GM12892 (cell line): ENCODE measurements at places on chromosomes 13 and 19.

- DNase-seq: no peak
Measured at GRCh38 chr13:48563626-48564025, 30.7 kb upstream of the RCBTB2 start.

GRCh38 chr13:27170516-27171243 is 931 bp downstream of the USP12 start:
- DNase-seq: no peak

DNA sequence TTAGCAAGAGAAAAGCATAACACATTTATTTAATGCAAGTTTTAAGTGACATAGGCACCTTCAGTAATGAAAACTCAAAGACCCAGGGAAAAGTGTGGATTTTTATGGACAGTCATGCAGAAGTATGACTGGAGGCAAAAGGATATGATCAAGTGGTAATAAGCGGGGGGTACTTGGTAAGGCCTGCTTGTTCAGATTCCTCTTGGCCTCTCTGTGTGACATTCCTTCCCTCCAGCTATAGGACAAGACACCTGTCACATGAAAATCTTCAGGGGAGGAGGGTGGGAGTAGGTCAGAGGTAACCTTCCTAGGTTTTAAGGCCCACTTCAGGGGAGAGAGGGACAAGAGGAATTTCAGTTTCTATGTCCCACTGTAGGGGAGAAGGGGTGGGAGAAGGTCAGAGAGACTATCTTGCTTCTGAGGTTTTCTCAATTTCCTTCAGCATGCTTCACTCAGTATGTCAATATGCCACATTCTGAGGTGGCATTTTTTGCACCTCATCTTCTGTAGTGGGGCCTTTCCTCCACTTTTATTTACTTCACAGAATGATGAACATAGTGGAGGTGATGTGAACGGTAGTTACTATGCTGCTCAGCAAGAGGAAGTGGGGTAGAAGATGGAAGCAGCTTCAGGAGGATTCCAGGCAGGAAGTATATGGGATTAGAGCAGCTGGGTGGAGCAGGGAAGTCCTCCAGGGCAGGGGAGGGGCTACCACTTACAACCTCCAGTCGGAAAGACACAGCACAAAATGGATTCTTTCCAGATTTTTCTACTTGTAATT is 73.2 kb upstream of the RFC3 start:
- DNase-seq: no peak

GRCh38 chr13:95180513-95181245 is 120.6 kb downstream of the ABCC4 start:
- DNase-seq: no peak

DNA sequence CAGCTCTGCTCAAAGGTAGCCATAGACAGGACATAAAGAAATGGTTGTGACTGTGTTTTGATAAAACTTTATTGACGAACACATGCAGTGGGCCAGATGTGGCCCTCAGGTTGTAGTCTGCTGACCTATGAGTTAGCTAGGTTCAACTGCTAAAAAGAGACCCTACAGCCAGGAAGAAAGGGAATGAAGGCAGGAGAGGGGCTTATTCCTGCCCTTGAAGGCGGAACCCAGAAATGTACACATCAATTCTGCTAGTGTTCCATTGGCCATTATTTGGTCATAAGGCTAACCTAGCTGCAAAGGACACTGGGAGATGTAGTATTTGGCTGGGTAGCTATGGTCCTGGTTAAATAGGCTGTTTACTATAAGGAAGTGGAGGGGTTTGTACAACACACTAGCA is 18.0 kb downstream of the APBA3 start:
- no peak for DNase-seq

- no peak for DNase-seq
Measured at GRCh38 chr13:106361621-106362020, 173.8 kb downstream of the EFNB2 start.

GRCh38 chr19:1935484-1936208 is 5.3 kb upstream of the CSNK1G2 start:
- DNase-seq: no peak

- DNase-seq: no peak
Measured at GRCh38 chr19:54160854-54161253, 1.3 kb upstream of the LENG1 start.

DNA sequence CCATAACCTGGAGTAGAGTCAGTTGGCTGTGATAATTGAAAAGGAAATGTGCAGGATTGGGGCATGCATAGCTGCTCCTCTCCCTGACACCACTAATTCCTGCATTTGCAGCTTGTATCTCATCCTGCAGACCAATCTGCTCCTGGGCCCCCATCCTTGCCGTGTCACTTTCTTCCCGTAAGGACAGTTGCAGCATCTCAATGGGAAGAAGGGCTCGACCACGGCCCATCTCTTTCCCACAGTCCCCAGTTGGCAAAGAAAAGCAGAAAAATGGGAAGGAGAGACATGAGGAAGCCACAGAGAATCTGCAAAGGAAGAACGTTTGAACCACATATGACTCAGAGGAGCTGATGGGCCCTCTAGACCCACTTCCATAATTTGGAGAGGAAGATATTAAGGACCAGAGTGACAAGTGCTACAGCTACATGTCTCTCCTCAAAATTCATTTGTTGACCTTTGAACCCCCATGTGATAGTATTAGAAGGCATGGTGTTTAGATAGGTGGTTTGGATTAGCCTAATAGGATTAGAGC is 1.8 kb upstream of the SIGLEC12 start:
- no peak for DNase-seq

- peak; percentile 76 for DNase-seq
Measured at GRCh38 chr19:51097166-51097738, 11.0 kb downstream of the CTU1 start.

DNA sequence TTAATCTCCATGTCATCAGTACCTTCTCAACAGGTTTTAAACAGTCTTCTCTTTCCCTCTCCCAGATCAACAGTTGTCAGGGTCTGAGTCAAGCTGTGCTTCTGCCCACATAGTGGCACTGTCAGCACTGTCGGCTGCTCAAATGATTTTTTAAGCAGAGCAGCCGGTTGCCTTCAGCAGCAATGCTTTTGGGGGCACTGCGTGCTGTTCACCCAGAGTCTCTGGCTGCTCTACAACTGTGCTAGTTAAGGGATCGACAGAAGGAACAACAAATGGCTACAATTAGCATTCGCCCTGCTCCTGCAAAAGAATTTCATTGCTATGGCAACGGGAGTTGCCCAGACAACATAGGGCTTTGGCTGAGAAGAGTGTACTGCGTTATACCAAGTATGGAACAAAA is 412.9 kb downstream of the DIAPH3 start:
- no peak for DNase-seq

DNA sequence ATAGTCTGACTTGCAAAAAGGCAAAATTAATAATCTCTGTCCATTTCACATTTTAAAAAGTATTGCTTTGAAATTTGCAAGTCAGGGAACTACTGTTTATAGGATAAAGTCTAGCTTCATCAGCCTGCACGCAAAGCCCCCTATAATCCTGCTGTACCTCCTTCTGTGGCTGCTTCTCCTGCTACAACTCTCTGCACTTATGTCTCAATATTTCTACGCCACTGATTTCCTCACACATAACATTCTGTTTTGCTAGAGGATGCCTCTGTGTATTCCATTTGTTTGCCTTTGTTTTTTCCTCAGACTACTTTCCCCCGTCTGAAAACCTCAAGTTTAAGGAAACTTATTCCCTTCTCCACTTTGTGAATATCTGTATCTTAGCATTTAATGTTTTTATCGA is 389.9 kb downstream of the RFC3 start:
- DNase-seq: no peak

- DNase-seq: no peak
Measured at GRCh38 chr13:65336087-65336749, 1893.9 kb downstream of the PCDH9 start.

DNA sequence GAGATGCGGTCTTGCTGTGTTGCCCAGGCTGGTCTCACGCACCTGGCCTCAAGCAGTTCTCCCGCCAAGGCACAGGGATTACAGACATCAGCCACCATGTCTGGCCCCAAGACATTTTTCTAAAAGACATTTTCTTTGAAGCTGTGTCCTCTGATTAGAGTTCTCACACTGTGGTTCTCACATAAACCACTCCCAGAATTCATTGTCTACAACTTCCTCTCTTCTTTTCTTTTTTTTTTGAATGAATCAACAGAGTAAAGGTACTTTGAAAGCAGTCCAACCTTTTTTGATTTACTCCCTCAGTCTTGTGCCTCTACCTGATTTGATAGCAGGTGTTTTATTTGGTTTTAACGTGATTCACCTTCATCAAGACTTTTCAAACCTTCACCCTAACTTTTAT is 14.3 kb upstream of the SHD start:
- no peak for DNase-seq

DNA sequence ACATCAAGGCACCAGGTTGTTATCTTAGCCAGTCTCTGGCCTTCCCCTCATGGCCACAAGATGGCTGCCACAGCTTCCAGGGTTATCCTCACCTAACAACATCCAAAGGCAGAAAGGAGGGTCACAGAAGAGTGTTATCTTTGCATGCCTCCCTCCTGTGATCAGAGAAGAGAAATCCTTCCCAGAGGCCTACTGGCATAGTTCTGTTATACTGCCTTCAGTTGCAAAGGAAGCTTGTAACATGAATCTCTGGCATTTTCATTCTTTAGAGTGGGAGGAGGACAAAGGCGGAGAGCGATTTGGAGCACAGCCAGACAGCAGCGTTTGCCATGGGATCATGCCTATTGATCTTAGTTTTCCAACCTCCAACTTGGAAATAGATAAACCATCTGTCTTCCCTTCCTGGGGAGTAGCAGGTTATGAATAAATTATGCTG is 135.7 kb downstream of the DNAJC15 start:
- DNase-seq: no peak

DNA sequence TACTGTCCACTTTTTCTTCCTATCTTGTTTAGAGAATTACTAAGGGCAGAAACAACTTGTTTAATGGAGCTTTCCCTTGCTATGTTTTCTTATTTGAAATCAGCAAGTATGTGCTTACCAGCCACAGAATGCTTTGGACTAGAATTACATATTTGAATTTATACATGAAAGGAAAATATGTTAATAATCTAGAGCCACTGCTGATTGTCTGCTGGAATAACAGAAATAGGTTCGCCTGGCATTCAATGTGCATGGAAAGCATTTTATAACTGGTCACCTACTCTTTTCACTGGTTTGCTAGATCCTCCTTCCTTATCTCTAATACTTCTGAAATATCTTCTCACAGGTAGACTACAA is 8.0 kb downstream of the EFNB2 start:
- DNase-seq: no peak

GRCh38 chr19:17539238-17540117 is 16.0 kb upstream of the COLGALT1 start:
- DNase-seq: peak; percentile 94

- no peak for DNase-seq
Measured at GRCh38 chr13:112807653-112808376, 118.0 kb downstream of the ATP11A start.

DNA sequence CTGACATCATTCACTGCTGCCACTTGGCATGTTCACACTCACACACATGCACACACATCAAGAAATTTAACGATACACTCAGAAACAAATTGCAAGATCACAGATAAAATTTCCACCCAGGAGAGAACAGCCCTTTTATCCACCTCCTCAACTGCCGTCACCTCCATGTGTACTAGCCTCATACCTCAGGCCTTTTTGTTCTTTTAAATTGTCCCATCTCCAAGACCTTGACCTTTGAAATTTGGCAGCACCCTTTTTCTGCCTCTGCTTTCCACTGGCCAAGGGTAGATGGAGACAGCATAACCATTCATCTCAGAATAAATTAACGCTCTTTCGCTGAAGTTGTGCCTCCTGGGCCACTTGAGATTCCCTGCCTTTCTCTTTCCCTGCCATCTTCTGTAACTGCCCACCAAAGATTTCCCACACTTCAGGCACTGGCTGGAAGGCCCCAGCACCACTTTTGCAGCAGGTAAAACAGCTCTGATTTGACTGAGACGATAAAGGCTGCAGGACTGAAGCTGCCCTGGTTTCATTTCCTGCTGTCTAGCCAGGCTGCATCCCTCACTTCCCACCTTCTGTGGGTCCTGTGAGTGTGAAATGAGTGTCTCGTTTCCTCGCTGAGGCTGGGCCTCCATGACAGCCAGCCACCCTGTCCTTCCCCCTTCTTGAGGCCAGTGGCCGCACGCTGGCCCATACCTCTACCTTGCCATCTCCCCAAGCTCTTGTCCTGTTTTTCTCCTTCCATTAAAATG is 39.3 kb downstream of the MBNL2 start:
- DNase-seq: peak; percentile 25

- no peak for DNase-seq
Measured at GRCh38 chr19:49014123-49014869, 2.6 kb downstream of the LHB start.

GRCh38 chr19:47188507-47189033 is 42.4 kb downstream of the BBC3 start:
- DNase-seq: no peak

- DNase-seq: no peak
Measured at GRCh38 chr19:2345076-2345475, 15.0 kb upstream of the TMPRSS9 start.

- no peak for DNase-seq
Measured at GRCh38 chr19:55069865-55070197, 5.8 kb upstream of the EPS8L1 start.

DNA sequence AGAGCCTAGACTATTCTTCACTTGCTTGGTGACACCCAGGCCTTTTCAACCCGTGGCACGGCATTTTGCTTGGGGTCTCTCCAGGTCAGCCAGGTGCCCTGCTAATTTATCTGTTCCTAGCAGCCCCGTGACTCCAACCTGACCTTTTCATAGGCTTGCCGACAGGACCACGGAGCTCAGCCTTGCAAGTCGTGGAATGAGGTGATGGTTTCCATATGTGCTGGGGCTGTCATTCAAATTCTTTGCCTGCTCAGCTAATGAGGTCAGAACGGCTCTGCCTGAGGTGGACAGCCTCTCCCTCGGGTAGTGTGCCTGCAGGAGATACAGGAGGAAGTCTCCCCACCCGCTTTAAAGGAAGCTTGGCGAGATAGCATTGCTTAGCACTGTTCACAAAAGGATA is 61.0 kb downstream of the SHISA2 start:
- DNase-seq: no peak

DNA sequence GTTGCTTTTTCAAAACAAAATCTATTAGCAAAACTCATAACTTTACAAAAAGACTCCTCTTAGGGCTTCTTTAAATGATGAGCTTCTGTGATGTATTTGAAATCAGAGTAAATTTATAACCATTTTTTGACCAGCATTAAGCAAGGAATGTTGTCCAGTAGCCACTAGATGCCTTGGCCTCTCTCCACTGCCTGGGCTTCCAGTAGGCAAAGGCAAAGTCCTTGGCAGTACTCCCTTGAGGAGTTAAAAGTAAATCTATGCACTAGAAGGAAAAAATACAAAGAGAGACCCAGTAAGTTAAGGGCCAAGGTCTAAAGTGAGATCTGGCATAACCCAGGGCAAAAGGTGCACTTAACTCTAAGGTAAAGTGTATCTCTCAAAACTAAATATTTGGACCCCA is 9.5 kb downstream of the SERPINE3 start:
- no peak for DNase-seq

- DNase-seq: no peak
Measured at GRCh38 chr19:43640424-43640757, 741 bp upstream of the CADM4 start.

DNA sequence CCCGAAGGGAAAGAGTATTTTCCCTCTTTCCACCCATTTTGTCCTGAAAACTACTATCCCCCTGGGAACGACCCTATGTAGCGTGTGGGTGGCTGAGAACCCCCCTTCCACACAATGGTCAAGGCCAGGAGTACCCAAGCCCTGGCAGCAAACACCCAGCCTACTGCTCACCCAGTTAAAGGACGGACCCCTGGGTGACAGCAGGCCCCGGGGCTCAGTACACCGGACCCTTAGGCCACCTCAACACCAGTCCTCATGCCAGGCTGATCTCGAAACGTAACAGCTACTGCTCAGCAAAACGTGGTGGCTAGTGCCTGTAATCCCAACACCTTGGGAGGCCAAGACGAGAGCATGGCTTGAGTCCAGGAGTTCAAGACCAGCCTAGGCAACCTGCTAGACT is 1.4 kb downstream of the ANKRD27 start:
- DNase-seq: no peak

- DNase-seq: no peak
Measured at GRCh38 chr13:114264886-114265611, 16.4 kb upstream of the UPF3A start.
